Type B pancreatic cell (in vitro differentiated cells): ENCODE measurements at places on chromosomes 16 and 17. TPM values are rescaled to one million over a fixed set of nuclear protein-coding genes. Genes with fewer than 3 reads are reported as not detected.

GRCh38 chr17:4503283-4504025 is 4.8 kb downstream of the SPNS2 start:
- DNase-seq: no peak

- no peak for DNase-seq
Observed at GRCh38 chr17:44267818-44268490, at the start of gene SLC4A1. Gene SLC4A1, minus strand, starts transcription at chr17:44268135. Its CDS starts 5,269 bp downstream, at chr17:44262866.

DNA sequence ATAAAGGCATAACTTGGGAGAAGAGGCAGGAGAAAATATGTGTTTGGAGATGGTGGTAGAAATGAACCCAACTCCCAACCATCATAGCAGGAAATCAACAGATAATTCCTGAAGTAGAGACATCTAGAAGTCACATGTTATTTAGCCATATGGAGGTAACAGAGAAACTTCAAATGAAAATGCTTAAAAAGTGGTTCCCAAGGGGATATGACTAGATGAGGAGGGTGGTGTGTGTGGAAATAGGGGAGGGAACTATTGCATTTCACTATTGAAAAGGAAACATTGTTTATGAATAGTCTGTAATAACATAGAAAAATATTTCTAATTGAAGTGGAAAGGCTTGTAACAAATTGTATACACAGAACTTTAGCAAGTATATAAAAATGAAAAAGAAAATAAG is 412.0 kb downstream of the SHISA9 start:
- no peak for DNase-seq

DNA sequence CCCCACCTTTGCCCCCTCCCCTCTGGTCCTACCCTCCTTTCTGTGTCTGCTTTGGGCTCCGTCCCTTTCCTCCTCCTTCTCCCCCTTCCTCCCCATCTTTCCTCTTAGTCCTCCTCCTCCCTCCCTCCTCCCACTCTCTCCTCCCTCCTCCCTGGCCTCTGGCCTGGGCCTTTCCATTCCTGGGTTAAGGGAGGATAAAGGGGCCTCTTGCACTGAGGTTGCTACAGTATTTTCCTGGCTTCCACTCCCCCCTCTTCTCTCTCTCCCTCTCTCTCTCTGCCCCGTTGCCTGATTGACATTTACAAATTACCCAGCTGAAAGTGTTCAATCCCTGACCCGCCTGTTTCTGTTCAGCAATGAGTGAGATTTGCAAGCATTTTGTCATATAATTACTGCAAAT is 44.0 kb downstream of the MRM1 start:
- DNase-seq: no peak

- no peak for DNase-seq
Observed at GRCh38 chr17:67027031-67027628, 17.2 kb upstream of the CACNG1 start.

Gene PRSS36
- 1.8 and 2.0 TPM in 2 replicates for total RNA-seq

- no peak for DNase-seq
Observed at GRCh38 chr17:55731586-55732250, 9.1 kb upstream of the TMEM100 start.

Gene PLA2G10
- total RNA-seq: 1.3 TPM in 1 of 2 replicates, not detected in the other

Gene PPP1R27
- not detected in 2 replicates for total RNA-seq

DNA sequence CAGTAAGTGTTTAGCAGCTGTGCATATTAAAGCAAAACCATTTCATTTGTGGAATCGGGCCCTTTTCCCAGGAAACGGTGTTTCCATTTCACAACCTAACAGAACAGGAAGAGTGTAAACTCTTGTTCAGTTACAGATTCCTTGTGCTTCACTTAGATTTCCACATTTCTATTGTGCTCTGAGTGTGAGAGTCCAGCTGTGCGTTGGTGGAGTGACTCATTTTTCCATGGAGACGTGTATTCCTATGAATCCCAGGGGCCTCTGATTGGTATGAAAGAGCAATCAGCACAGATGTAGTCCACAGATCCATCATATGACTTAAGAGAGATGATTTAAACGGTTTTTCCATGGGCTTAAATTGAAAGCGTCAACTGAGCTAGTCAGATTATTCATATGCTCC is 13.3 kb upstream of the CAVIN1 start:
- no peak for DNase-seq

DNA sequence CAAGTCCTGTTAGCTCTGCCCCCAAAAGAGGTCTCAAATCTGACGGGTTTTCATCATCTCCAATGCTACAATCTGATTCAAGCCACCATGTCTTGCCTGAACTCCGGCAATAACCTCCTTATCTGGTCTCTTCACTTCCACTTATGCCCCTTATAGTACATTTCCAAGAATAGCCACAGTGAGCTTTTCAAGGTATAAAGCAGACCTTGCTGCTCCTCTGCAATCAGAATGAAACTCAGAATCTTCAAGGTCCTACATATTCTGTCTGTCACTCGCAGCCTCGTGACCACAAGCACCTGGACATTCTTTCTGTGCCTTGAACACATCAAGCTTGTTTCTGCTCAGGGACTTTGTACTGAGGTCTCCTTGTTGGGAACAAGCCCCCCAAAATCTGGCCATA is 84.7 kb downstream of the YPEL2 start:
- DNase-seq: no peak

DNA sequence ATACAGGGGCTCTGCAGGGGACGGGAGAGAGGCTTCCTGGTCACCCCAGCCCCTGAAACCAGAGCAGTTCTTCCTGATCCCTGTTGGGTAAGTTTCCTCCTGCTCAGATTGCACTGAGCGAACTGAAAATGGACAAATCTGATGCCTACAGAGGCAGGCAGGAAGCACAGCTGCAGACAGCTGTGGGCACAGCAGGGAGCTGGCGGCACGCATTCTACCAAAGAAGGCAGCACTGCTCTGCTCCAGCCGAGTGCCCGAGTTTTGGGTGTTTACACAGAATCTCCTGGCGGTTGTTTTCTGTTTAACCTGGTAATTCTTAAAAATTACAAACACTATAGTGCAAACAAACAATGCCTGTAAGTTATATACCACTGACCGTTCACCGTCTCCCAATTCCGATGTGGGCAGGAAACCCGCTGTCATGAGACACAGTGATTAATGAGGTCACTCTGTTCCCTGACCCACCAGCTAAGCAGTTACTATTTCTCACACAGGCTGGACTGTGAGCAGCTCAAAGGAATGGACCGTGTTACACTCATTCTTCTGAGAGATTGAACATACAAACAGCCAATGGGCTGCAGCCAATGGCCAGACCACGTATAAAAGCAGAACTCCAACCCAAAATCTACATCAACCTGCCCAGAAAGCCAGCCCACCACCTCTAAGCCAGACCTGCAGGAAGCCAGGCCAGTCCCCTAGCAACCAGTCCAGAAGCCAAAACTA is 25.5 kb downstream of the NSMCE1 start:
- DNase-seq: peak; percentile 54

DNA sequence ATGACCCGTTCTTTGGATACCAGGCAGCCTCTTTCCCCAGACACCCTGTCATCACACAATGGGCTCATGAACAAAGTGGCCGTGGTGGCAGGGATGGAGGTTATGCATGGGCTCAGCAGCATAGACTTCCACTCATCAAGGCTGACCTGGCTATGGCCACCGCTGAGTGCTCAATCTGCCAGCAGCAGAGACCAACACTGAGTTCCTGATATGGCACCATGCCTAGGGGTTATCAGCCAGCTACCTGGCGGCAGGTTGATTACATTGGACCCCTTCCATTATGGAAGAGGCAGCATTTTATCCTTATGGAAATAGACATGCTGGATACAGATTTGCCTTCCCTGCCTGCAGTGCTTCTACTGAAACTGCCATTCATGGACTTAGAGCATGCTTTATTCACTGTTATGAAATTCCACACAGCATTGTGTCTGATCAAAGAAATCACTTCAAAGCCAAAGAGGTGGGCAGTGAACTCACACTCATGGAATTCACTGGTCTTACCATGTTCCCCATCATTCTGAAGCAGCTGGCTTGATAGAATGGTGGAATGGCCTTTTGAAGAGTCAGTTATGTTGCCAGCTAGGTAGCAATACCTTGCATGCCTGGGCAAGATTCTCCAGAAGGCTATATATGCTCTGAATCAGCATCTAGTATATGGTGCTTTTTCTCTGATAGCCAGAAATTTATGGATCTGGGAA is 160.6 kb downstream of the PRKCB start:
- no peak for DNase-seq

- no peak for DNase-seq
Observed at GRCh38 chr17:18326039-18326438, 10.9 kb downstream of the SMCR8 start.

- DNase-seq: no peak
Observed at GRCh38 chr16:4718466-4718865, 15.6 kb downstream of the ANKS3 start.

DNA sequence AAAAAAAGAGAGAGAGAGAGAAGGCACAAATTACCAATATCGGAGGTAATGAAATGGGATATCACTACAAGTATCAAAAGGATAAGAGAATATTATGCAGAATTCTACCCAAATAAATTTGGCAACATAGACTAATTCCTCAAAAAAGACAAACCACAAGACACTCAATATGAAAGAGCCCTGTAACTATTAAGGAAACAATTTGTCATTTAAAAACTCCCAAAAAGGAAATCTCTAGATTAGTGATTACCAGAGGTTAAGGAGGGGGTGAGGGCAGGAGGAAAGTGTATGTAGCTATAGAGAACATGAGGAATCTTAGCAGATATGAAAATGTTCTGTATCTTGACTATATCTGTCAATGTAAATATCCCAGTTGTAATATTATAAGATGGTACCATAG is 54.0 kb downstream of the CFDP1 start:
- no peak for DNase-seq

GRCh38 chr16:76565542-76565941 is 288.3 kb downstream of the CNTNAP4 start:
- no peak for DNase-seq

Gene SEPTIN12
- not detected in 2 replicates for total RNA-seq

DNA sequence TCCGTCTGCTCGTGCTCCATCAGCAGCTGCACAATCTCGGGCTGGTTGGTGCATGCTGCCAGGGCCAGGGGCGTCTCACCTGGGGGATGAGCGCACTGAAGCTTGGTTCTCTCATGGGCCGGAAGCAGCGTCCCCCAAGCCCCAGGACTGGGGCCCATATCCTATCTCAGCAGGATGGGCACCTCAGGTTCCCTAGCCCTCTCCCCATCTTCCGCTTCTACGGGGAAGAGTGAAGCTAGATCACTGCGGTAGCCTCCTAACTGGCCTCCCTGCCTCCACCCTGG is 24.8 kb downstream of the TRPV3 start:
- no peak for DNase-seq

- no peak for DNase-seq
Observed at GRCh38 chr17:67151717-67152116, 93.3 kb downstream of the HELZ start.

Gene ZNF624
- 7.0 and 9.1 TPM in 2 replicates for total RNA-seq

Gene TERB1
- total RNA-seq: 0.41 TPM in 1 of 2 replicates, not detected in the other

DNA sequence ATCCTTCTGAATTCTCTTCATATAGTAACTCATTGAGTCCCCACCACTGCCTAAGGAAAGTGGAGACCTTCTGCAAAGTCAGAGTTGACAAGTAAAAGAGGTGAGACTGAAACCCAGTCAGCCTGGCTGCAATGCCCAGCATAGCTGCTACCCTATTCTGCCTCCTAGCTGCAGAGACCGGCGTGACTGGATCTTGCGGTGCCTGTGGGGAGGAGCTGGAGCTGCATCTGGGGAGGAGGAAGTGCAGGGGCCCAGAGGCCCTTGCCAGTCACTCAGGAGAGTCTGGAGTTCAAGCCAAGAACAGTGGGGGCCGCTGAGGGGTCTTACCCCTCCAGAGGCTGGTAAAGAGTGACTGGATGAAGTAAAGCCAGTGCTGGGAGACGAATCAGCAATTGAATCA is 35.0 kb upstream of the ZNF423 start:
- DNase-seq: no peak

Gene MPV17L
- 7.6 and 11.5 TPM in 2 replicates for total RNA-seq

Gene HEXD
- 47.5 and 49.7 TPM in 2 replicates for total RNA-seq

- DNase-seq: no peak
Observed at GRCh38 chr16:89785523-89786155, 30.8 kb downstream of the FANCA start.

- DNase-seq: no peak
Observed at GRCh38 chr16:87412996-87413421, 20.9 kb downstream of the MAP1LC3B start.

GRCh38 chr17:28388106-28388505 is 16.6 kb downstream of the SARM1 start:
- no peak for DNase-seq

- no peak for DNase-seq
Observed at GRCh38 chr17:83067718-83068261, 11.6 kb upstream of the METRNL start.

Gene KIF2B
- total RNA-seq: not detected in 2 replicates

- DNase-seq: no peak
Observed at GRCh38 chr16:4190086-4190485, 51.8 kb downstream of the SRL start.

GRCh38 chr17:27938241-27938640 is 45.1 kb upstream of the LYRM9 start:
- DNase-seq: no peak

DNA sequence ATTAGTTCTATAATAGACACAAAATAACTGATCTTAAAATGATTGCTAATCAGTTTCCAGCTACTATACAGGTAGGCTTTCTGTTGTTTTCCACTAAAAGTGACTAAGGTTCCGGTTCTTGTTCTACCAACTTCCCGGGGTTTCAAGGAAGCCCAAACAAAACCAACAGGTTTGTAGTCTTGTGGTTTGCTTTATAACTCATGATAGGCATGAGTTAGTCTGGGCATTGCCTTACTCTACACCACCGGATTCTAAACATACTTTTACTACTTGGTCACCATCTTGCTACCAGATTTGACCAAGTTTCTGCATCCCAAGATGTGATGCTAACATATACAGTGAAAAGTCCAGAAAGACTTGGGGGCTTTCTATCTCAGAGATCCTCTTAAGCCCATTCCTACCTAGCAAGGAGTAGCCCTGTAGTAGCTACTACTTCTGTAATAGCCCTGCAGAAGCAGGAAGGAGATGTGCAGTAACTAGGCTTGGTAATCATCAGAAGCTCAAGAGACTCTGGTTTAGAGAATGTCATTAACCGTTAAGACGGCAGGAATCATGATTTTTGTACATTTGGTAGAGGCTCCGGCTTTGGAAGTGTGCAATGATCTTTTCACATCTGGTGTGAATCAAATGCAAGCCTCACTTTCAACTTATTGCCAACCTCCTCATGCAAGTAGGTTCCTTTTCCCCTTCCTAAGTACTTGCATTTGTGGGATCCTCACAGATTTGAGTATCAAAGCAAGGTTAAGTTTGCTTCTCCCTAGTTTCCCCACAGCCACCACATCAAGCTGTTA is 1.6 kb downstream of the FAM117A start:
- DNase-seq: no peak

DNA sequence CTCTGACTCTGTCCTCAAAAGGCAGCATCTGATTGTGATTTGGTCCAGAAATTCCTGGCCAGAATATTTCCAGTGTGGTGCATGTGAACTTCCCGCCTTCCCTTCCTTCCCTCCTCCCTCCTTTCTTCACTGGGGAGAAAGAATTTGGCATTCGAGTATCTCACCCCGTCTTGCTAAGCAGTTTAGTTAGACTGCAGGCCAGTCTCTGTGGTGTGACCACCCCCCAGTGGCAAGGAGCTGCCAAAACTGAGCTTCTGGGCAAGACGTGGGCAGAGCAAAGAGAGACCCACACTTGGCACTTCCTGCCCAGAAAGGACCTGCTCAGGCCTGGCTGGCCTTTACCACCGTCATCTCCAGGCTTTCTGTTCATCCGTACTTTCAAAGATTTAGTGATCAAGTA is 36.4 kb downstream of the SNX20 start:
- DNase-seq: no peak
